LNCaP clone FGC (cell line): ENCODE measurements at places on chromosomes 4 and X.

- DNase-seq, result no peak
Observed at GRCh38 chr4:165331823-165332222, 4.4 kb downstream of the MSMO1 start.

- DNase-seq, result no peak
Observed at GRCh38 chr4:143281507-143282190, 55.0 kb upstream of the GAB1 start.

DNA sequence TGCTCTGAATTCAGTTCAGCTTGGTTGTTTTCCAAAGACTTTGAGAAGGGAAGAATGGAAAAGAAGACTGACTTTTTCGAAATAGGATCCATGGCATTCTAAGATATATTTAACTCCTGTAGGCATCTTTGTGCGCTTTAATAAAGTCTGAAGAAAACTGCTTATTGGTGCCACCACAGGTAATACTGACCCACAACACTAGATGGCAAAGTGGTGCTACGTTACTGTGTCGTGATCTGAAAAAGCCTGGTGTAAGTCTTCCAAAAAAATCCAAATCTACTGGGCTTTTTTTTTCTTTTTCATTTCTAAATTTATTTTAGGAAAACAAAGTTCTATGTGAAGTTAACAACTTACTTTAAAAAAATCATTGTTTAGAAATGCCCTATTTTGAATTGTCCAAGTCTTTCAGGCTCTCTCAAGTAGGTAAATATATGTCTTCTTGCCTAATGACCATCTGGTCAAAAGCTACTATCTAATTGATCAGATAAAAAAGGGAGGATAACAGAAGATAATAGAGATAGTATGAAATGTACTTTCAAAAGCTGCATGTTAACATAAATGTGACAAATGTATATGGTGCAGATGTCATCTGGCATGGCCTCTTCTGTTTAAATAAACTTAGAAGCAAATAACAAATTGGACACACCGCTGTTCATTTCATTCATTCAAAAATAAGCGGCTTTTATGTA, 47.0 kb upstream of the MID1IP1 start:
- peak; percentile 18 for DNase-seq

GRCh38 chr4:140876615-140877364, 120.6 kb upstream of the TBC1D9 start:
- no peak for DNase-seq

- no peak for DNase-seq
Observed at GRCh38 chrX:21730026-21730425, 27.9 kb downstream of the SMPX start.

GRCh38 chrX:122625821-122626220, 558.3 kb upstream of the GRIA3 start:
- no peak for DNase-seq

GRCh38 chr4:102541697-102542096, 40.5 kb downstream of the NFKB1 start:
- DNase-seq, result no peak

DNA sequence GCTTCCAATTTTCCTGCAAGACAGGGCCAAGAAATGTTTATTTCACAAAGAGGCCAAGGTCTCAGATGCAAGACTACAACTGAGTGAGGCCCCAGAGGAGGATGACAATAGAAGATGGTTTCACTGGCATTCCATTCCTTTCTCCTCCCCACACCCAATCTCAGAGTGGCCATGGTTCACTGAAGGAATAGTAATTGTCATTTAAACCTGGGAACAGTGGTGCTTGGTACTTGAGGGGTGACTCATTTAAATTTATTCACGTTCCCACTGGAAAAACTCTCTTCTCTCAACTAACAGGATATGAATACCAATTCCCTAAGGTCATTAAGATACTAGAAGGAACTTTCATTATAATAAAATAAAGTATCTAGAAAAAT, 35.3 kb upstream of the CXCL8 start:
- no peak for DNase-seq
